Esophagus mucosa (tissue), 1 donor: ENCODE measurements at places on chromosomes 7 and 10.

GRCh38 chr10:123470336-123470921 is 195.7 kb upstream of the GPR26 start:
- no peak for ATAC-seq

GRCh38 chr10:102450374-102451104 is 804 bp downstream of the C10orf95 start:
- ATAC-seq, result peak; percentile 86

DNA sequence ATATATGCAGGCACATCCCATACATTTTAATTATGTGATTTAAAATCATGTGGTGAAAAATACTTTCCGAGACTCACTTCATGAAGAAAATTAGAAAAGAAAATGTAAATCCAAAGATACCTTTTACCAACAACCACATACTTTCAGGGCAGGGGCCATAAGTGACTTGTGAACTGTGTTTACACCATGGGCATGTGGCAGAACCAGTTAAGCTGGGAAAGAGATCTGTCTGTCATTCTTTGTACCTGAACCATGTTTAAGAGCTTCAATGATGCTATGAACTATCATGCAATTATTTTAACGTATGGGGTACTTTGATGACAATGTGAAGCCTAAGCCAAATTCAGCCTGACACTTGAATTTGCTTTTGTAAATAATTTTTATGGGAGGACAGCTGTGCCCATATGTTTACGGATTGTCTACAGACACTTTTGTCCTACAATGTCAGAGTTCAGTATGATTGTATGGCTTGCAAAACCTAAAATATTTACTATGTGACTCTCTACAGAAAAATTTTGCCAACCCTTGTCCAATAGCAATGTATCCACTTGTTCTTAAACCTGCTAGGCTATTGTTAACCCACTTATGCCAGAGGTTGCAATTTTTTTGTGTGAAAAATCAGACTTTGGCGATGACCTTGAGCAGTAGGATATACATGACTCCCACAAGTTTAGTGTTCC is 654.6 kb downstream of the TNS3 start:
- no peak for ATAC-seq

DNA sequence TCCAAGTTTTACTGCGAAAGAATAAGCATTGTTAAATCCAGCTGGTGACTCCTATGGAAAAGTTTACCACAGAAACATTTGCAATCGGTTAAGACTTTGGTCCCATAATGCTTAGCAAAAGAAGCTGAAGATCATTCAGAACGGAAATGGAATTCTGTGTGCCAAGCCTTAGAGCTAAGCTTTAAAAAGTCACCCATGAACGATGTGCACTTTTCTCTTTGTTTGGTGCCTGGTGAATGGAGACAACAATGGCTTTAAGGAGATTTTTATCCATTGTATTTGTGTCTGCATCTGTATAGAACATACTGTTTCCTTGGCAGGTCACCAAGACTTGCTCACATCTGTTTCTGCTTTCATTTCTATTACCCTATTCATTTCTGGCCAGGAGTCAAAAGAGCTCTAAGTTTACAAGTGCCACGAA is 26.3 kb upstream of the COL1A2 start:
- no peak for ATAC-seq

DNA sequence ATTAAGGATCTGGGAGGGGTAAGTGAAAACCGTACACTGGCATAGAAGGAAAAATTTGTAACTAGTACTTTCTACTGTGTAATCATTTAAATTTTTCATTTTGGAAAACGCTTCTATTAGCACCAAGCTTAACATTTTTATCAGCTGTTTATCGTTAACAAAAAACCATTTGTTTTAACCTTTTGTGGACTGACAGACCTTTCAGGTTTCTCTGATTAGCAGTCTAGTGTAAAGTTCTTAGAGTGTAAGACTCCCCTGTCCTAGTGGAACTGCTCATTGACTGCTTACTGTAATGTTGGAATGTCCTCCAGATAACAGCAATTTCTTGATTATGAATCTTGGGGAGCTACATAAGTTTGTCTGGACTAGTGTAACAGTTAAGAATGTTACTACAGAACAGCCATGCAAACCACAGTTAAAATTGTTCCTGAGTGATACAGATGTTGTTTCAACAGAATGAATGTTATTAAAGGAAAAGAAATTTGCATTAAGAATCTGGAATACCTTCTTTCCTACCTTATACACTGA is 2.0 kb downstream of the DBF4 start:
- ATAC-seq, result no peak

GRCh38 chr10:86284355-86285105 is 82.1 kb downstream of the GRID1 start:
- ATAC-seq, result no peak

DNA sequence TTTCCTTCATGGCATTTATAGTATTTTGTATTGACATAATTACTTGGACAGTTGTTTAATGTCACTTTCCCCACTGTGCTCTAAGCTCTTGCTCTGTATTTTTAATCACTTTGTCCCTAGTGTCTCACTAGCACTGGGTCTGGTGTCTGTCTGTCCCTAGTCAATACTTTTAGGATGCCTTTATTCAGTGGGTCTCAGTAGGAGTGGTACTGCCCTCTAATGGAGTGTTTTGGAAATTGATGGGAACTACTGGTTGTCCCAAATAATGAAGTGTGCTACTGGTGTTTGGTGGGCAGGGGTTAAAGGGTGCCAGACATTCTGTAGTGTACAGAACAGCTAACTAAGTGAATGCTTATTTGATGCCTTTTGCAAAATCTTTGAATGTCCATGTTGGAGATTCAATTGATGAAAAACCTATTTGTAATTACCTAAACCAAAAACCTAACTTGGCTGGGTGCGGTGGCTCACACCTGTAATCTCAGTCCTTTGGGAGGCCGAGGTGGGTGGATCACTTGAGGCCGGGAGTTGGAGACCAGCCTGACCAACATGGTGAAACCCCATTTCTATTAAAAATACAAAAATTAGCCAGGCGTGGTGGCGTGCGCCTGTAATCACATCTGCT is 33.3 kb downstream of the CDK14 start:
- peak; percentile 64 for ATAC-seq

- ATAC-seq, result no peak
Measured at GRCh38 chr10:96360766-96361165, 2.0 kb upstream of the OPALIN start.
